MG63 (cell line): ENCODE measurements at places on chromosomes 7 and 10. TPM values are rescaled to one million over a fixed set of nuclear protein-coding genes. Genes with fewer than 3 reads are reported as not detected.

ARHGEF5 gene
- 2.0 and 2.7 TPM in 2 replicates for total RNA-seq

NSUN6 gene
- 5.4 and 8.4 TPM in 2 replicates for total RNA-seq

TAS2R16 gene
- not detected in 2 replicates for total RNA-seq

MACC1 gene
- total RNA-seq = not detected in 2 replicates

PLXDC2 gene
- under 0.01 TPM in 1 of 2 replicates, not detected in the other for total RNA-seq

HIF1AN gene
- 9.0 and 16.2 TPM in 2 replicates for total RNA-seq

LRRD1 gene
- not detected in 2 replicates for total RNA-seq

INMT gene
- 0.03 TPM in 1 of 2 replicates, not detected in the other for total RNA-seq

SLC18A3 gene
- not detected in 2 replicates for total RNA-seq

FAM149B1 gene
- total RNA-seq = 5.6 and 7.4 TPM in 2 replicates

UCN3 gene
- total RNA-seq = not detected in 2 replicates
